Stimulated activated CD4-positive, alpha-beta T cell treated with anti-CD3 and anti-CD28 coated beads, Interleukin-1b, Interleukin-23, amount 100 ng/mL, for 24 hours (primary cell): ENCODE measurements at places on chromosomes 5 and 9.

- DNase-seq, result no peak
These were observed 856 bp upstream of the PCDHGA3 start for GRCh38 chr5:141342773-141343172.

DNA sequence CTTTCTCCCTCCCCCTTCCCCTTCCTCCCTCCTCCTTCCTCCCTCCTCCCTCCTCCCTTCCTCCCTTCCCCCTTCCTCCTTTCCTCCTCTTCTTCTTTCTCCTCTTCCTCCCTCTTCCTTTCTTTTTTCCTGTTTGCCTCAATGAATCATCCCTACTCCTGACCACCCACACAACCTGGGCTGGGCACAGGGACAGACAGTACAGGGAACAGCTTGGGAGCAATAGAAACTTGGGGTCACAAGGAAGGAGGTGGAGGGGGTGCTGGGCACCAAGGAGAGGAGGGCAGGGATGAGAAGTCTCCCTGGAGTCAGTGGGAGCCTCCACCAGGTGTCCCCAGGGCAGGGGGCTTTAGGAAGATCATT is 5.0 kb downstream of the TTC16 start:
- no peak for DNase-seq

DNA sequence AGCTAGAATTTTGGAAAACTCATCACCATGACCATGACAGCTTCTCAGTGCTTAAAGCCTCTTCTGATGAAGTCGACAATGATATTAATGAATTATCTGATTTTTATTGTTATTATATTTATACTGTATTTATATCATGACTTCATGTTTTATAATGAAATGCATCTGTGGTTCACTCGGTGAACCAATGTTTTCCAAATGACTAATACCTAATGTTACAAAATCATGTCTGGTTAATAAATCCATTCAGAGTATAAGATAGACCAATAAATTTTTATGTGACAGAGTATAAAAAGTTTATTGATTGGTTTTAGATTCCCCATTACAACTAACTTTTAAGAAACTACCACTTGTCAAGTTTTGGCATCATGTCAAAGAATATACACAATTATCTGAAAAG is 416.5 kb downstream of the MLLT3 start:
- DNase-seq, result no peak

- DNase-seq, result no peak
These were observed 457.9 kb upstream of the BRINP1 start for GRCh38 chr9:119827126-119827525.

- no peak for DNase-seq
These were observed 103.1 kb downstream of the MTREX start for GRCh38 chr5:55410845-55411244.

DNA sequence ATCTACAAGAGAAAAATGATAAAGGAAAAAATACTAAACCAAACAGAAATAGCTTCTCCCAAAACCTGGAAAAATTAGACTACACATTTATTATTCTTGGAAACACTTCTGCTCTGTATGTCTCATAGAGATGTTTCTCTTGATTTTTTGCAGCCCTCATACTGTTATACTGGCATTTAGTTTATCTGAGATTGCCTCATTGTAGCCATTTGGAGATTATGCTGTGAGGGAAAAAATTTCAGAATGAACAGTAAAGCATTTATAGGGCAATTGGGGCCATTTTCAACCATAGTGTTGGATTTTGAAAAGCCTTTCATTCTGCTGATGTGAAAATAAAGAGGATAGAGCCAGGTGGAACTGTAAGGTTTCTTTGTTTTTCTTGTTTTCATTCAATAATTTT is 441.8 kb upstream of the RIOK2 start:
- DNase-seq, result no peak

DNA sequence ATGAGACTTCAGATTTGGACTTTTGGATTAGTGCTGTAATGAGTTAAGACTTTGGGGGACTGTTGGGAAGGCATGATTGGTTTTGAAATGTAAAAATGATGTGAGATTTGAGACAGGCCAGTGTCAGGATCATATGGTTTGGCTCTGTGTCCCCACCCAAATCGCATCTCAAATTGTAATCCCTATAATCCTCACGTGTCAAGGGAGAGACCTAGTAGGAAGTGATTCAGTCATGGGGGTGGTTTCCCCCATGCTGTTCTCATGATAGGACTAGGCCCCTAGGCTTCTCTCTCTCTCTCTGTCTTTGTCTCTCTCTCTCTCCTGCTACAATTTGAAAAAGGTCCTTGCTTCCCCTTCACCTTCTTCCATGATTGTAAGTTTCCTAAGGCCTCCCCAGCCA is 473.3 kb upstream of the CD180 start:
- no peak for DNase-seq

GRCh38 chr5:132431632-132432031 is 58.9 kb downstream of the IRF1 start:
- DNase-seq, result no peak

DNA sequence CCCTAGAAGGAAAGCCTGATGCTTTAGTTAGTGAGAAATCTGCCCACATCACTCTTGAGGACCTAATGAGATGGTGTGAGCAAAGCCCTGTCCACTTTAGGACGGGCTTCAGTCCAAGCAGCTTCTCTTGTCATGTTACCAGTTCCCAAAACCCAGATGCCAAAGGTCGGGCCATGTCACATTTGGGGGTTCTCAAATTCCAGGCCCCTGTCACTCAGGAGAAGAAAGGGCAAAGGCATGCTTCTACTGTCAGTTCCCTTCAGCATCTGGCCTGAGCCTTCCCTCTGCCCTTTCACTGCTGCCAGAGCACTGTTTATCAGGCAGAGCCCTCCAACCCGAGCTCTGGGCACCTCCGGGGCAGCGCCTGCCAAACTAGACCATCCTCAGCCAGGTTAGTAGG is 556.0 kb downstream of the BNC2 start:
- DNase-seq, result no peak
